NCI-H1092 treated with DMSO at 0.1 percent for 48 hours (cell line): ENCODE measurements at places on chromosomes 7 and 10.

DNA sequence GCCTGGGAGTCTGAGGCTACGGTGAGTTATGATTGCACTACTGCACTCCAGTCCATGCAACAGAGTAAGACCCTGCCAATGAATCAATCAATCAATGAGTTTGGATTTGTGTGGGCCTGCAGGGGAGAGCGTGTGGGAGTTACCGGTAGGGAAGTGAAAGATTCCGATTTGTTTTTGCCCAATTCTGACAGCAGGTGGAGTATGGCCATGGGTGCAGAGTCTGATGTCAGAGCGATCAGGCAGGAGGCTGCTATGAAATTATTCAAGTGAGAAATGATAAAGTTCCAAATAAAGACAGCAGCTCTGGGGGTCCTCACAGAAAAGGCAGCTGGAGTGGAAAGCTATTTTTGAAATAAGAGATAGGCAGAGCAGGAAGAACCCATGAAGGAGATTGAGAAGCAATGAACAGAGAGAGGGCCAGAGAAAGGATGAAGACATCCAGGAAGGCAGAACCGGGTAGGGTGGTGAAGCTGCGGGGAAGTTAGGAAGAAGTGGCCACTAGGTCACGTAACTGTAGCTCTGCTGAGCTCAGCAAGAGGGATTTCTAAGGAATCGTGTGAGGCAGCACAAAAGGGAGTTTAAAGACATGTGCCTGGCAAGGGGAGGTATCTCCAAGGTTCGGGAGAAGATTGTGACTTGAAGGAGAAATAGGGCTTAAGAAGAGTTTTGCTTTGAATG, 93.7 kb upstream of the NMT2 start:
- no peak for DNase-seq

DNA sequence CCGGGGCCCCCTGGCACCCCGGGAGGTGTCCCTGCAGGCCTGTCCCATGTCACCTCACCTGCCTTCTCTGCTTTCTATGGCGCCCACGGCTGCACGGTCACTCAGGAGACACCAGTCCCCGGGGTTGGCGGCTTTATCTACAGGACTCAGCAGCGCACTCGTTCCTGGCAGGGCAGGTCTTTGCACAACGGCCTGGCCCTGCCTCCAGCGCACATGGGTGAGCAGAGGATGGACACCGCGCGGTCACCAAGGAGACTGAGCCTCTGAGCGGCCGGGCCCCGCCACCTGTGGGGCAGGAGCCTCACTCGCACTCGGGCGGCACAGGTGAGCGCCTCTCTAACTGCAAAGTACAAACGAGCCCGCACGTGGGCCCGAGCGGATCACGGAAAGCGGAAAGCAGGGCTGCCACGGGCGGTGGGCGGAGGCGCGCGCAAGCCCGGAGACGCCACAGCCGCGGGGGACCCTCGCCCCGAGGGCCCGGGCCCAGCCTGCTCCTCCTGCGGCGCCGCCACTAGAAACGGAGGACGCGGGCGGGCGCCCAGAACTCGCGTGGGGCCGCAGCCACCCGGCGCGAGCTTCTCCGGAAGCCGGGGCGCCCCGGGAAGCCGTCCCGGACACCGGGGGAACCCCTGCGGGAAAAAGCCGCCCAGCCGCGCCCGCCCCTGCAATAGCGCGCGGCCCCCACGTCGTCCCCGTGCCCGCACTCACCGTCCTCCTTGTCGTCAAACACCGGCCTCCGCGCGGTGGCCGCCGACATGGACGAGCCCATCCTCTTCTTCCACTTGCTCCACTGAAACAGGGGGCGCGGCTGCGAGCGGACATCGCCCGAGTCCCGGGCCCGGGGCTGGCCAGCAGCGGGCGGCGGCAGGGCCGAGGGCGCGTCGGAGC, 642 bp downstream of the STK32C start:
- DNase-seq = peak; percentile 60

- DNase-seq = no peak
These were observed 4.1 kb downstream of the MRPL43 start for GRCh38 chr10:100982916-100983830.

DNA sequence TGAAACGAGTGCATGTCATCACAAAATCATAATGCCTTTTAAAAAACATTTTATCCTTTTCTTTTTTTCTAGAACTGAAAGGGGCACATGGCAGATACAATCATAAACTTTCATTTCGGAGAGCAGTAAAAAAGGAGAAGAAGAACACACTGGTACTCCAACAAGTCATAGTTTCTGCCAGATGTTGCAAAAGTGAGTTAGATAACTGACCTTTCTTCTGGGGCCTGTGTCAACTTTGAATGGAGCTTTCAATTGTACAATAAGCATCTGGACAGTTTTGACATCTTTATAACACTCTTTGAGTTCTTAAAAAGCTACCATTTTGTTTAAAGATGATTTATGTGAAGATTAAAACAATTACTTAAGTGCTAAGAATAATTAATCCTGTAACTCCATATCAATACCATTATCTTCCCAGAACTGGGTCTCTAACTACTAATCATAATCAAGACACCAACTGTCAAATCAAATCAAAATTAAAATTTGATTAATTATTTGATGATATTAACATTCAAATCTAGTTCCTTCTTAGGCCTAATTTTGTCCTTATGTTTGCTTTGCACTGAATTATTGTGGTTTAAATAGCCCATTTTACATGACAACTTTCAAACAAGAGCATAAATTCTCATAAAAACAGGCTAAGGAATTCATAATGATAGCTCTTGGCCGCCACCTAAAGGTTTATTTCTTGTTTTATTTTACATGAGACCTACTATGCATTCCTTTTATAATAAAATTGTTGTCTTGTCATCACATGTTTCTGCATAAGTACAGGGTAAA, 19.5 kb upstream of the ITGB8 start:
- DNase-seq = peak; percentile 32

GRCh38 chr7:95590387-95591248, 5.7 kb downstream of the PDK4 start:
- no peak for DNase-seq

GRCh38 chr7:157037635-157038034, 27.2 kb upstream of the MNX1 start:
- no peak for DNase-seq

GRCh38 chr7:41292487-41292886, 410.4 kb downstream of the INHBA start:
- no peak for DNase-seq

- DNase-seq = no peak
These were observed 9.3 kb downstream of the CRYGN start for GRCh38 chr7:151430391-151431205.

- no peak for DNase-seq
These were observed 321.3 kb downstream of the BICC1 start for GRCh38 chr10:58833771-58834561.

GRCh38 chr7:80175744-80176143, 41.1 kb downstream of the GNAI1 start:
- no peak for DNase-seq

GRCh38 chr10:127012769-127013152, 107.5 kb downstream of the DOCK1 start:
- DNase-seq = no peak

GRCh38 chr7:137691566-137691965, 155.2 kb downstream of the DGKI start:
- DNase-seq = no peak

DNA sequence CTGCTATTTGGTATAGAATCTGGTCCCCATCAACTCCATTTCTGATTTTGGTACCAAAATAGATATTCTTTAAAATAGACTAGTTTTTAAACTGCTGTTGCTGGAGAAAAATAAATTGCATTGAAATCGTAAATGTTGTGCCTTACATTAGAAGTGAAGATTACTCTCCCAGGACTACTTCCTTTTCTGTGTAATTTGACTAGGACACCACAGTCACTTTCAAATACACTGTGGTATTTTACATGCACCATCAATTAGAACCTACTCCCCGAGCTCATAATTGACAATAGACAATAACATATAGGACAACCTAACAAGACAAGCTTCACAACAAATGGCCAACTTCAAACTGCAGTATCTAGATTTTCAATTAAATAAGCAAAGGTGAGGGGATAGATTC, 211.5 kb downstream of the DGKB start:
- DNase-seq = no peak

GRCh38 chr7:129493555-129493954, 8.8 kb upstream of the SMKR1 start:
- no peak for DNase-seq

DNA sequence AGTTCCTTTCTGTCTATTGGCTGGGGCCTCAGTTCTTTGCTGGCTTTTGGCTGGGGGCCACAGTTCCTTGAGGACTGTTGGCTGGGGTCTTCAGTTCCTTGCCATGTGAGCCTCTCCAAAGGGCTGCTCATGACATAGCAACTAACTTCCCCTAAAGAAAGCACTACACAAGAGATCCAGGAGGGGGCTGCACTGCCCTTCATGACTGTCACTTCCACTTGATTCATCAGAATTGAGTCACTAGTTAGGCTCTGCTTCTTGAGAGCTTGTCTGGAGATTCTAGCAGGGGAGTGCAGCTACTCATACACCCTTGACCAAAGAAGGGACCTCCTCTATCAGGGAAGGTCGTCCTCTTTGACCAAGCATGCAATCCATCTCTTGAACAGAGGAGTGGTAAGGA, 38.0 kb upstream of the MKX start:
- DNase-seq = peak; percentile 0

- no peak for DNase-seq
These were observed 66.9 kb downstream of the SEMA3C start for GRCh38 chr7:80851896-80852476.

DNA sequence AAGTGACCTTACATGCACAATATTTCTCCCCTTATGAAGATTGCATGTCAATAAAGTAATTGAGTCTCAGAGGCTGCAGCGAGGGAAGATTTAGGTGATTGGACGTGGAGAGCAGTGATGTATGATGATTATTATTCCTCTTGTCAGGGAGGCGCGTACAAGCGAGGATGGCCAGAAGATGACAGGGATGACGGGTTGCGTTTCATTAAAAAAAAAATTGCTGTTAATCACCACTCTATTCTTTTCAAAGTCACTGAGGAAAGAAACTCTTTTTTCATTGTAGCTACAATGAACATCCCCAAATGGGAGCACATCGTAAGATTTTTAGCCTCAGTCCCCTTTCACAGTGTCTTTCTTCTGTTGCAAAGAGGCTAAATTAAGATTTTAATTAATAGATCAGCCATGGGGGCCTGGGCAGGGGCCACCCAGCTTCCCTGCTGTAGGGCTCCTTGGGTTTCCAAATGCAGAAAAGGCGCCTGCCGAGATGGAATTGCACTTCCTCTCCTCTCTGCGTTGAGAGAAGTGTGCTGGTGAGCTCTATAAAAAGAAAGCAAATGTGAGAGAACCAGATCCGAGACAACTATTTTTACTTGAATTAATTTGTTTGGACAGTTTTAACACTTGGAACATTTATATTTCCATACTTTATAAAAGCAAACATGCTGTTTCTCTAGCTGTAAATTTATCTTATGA, 998.1 kb downstream of the LRMDA start:
- DNase-seq = peak; percentile 28

DNA sequence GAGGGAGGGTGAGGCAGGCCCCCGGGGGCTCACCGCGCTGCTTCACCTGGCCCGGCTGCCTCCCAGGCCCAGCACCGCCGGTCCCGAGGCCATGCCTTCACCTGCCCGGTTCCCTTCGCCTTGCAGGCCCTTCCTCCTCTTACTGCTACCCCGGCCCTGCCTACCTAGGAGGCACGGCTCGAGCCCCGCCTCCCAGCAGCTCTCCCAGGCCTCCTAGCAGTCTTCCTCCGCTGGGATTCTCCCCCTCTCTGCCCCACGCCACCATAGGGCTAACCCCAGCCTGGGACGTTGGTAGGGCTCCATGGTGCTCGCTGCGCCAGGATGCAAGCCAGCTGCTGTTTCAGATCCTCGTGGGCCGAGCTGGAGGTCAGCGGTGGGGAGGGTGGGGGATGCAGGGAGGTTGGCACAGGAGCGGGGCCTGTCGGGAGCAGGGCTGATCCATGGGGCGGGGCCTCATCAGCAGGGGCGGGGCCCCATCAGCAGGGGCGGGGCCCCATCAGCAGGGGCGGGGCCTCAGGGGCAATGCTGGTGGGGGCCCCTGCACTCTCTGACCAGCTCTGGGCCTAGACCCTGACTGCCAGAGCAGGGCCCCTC, 63.3 kb downstream of the RASGEF1A start:
- no peak for DNase-seq

DNA sequence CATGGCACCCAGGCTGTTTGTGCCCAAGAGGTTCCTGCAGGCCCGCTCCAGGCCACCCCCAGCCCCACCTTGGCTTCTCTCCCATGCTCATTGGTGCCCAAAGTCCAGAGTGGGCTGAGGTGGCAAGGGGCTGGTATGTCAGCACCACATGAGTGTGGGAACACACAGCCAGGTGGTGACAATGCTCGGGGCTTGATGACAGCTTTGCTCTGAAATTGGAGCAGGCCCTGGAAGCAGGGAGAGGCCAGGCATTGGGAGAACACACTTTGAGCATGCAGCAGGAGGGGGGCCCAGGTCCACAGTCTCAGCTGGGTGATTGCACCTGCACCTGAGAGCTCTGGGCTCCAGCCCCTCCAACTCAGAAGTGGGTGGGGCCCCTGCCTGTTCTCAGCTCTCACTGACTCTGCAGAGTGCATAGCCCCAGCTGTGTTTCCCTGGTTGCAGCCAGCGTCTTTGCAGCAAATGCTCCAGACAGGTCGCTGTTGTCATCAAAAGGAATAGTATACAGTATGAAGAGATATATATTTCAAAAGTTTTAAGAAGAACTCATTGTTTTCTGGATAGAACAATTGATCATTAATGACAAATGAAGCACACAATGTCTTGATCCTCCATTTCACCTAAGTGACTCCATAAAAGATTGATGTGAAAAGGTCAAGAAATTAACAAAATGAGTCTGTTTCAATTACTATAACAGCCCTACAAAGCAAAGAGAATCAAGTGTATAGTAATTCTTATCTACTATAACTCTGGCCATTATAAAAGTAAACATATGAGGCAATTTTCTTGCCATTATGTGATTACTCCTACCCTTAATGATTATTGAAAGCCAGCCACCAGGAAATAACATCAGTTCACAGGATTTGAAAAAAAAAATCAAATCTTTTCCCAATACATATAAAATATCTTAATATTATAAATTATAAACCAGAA, 848.1 kb downstream of the PCDH15 start:
- no peak for DNase-seq

DNA sequence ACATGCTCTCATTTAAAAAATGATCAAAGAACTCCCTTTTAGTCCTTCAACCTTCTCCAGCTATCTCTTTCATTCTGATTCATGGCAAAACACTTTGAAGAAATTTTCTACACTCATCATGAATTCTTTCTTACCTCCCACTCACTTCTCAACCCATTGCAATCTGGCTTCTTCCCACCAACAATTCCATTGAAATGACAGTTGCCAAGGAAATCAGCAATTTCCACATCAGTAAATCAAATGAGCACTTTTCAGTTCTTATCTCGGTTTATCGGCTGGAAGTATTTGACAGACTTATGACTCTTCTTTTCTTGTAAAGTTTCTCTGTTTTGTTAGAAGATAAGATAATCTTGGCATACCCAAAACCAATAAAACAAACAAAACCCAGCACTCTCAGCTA, 99.1 kb upstream of the CACNA2D1 start:
- DNase-seq = no peak

DNA sequence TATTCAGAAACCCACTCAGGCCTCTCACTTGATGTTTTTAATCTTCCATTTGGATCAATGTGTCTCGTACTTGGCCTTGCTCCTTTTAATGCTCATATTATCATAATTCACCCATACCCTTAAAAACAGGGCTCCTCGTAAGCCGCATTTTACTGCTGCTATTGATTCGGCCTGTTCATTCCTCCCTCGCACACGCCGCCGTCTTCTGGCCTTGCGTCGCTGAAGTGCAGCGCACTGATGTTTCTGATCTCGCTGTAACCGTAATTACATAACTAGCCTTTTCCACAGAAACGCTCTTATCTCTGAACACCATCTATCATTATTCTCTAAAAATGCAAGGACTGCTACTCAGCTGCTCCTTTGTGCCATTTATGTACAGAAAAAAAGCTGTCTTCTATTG, 544.5 kb upstream of the FOXK1 start:
- no peak for DNase-seq

GRCh38 chr10:48466611-48467240, 138.1 kb downstream of the ARHGAP22 start:
- DNase-seq = no peak
